ENCODE measurements at places on chromosomes 4 and X.

DNA sequence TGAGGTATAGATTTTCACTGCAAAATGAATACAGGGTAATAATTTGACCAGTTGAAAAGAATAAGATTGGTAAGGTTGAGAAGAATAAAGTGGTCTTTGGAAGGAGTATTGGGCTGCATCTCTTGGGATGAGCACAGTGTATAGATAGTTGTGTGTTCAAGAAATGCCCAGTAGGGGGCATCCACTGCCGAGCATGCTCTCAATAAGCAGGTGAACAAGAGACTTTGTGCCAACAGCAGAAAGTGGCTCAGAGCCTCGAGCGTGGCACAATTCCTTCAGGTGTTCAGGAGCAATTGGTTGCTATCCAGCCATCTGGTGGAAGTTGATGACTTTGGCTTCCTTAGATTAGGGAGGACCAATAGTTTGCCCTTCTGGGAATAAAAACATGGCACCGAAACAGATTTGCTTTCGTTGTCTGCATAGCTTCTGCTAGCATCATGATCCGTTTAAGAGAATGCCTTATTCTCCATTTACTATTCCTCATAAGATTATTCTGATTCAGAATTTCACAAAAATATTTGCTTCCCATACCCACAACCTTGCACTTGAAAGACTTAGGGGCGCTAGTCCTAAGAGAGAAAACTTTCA is 258.1 kb upstream of the NEIL3 start:
- DNase-seq: no peak

DNA sequence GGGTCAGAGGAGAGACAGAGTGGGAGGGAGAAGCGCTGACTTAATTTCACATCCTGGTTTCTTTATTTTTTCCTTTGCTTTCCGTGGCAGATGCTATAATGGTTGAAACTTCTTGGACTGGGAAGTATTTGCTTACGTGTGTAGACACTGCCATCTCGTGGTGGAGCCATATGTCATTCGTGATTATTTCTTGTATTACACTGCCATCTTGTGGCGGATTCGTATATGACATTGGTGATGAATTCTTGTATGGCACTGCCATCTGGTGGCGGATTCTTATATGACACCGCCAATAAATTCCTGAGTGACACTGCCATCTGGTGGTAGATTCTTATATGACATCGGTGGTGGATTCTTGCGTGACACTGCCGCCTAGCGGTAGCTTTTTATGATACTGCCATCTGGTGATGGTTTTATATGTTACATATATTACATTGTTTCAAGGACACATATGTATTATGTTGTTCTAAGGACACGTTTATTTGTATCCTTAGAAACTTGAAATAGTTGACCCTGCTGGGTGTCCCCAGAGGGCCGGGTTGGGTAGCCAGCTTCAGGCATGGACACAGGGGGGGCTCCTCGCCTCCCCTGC is 37.3 kb upstream of the CLCN4 start:
- peak; percentile 49 for DNase-seq

- no peak for DNase-seq
Measured at GRCh38 chr4:23970201-23970850, 80.5 kb upstream of the PPARGC1A start.

- DNase-seq: no peak
Measured at GRCh38 chr4:8248091-8248490, 21.5 kb upstream of the HTRA3 start.

- no peak for DNase-seq
Measured at GRCh38 chrX:85993539-85994197, 53.7 kb downstream of the CHM start.

DNA sequence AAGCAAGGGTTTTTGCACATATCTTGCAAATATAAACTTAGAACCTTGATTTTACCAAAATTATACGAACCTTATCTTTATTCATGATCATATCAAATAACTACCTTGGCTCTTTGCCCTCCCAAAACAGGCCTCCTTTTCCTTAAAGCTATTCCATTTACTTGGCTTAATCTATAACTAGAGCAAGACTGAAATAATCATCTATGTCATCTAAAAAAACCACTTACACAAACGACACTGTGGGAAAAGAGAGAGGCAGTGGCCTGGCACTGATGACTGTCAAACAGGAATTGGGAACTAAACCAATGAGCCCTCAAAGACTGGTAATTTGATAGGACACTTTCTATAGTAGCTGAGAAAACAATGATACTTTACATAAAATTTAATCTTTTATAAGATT is 11.7 kb upstream of the PTPN13 start:
- DNase-seq: no peak

Measured in NCI-H1417 treated with DMSO at 0.1 percent for 48 hours (cell line).